ENCODE measurements at places on chromosomes 13 and 19.

GRCh38 chr13:95432141-95432540 lies 120.4 kb upstream of the CLDN10 start:
- peaks cover 13% of the 10 kb centered on the region for H3K27me3 ChIP-seq
- no peak overlapping the region for H3K4me3 ChIP-seq
- no peak overlapping the region for H3K27ac ChIP-seq
- no peak for ATAC-seq
- no peaks in the 10 kb centered on the region for H3K36me3 ChIP-seq

DNA sequence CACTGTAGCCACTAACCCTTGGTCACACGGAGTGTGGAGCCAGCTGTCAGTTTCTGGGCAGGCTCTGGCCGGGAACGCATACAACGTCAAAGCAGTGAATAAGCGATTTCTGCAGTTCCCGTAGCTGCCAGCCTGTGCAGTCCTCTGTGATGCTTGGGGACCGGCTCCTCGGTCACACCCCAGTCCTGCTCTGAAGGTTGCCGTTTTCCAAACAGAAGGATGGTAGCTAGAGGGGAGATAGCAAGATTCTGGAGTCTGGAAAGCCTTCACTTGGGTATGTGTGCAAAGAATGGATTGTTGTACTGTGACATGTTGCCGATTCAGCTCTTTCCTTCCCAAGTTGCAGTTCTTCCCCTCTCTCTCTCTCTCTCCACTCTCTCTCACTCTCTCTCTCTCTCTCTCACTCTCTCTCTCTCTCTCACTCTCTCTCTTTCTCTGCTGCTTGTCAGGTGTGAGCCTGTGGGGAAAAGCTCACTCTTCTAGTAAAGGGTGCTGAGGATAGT lies 38.7 kb upstream of the C1QTNF9 start:
- H3K27me3 ChIP-seq, result no peaks in the 10 kb centered on the region
- peaks cover 71% of the 10 kb centered on the region for H3K4me1 ChIP-seq
- H3K4me3 ChIP-seq, result peak overlapping the region; percentile 91
- H3K36me3 ChIP-seq, result no peaks in the 10 kb centered on the region
- ATAC-seq, result peak; percentile 75

- no peak for ATAC-seq
- peaks cover 5% of the 10 kb centered on the region for H3K36me3 ChIP-seq
- H3K4me3 ChIP-seq, result no peak overlapping the region
- no peaks in the 10 kb centered on the region for H3K27me3 ChIP-seq
Measured at GRCh38 chr13:99015606-99016490, 38.0 kb upstream of the DOCK9 start.

DNA sequence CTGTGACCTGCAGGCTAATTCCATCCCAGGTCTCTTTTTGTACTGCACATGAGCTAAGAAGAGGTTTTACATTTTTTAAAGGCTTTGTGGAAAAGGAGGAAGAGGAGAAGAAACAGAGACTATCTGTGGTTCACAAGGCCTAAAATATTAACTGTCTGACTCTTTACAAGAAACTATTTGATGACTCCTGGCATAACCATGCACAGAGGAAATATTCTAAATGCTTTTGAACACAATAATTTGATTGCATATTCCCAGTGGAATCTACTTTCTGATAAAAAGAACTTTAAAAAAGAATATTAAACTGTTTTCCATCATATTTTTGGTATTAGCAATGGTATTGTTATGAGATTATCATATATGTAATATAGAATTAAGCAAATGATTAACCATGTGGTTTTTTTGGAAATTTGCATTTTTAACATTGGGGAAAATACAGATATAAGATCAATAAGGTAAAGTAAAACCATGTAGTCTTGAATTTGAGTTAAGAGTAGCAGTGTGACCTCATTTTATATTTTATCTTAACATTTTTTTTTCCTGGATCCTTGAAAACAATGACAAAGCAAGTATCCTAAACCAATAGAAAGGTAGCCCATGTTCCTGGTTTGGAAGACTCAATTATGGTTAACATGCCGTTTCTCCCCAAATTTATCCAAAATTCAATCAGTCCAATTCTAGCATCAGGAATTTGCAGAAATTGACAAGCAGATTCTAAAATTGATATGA lies 251.0 kb downstream of the UQCRFS1 start:
- no peaks in the 10 kb centered on the region for H3K27me3 ChIP-seq
- ATAC-seq, result no peak
- H3K4me1 ChIP-seq, result no peaks in the 10 kb centered on the region
- H3K4me3 ChIP-seq, result no peak overlapping the region
- no peak overlapping the region for H3K27ac ChIP-seq
- H3K36me3 ChIP-seq, result no peaks in the 10 kb centered on the region

- H3K36me3 ChIP-seq, result peaks cover 28% of the 10 kb centered on the region
- no peaks in the 10 kb centered on the region for H3K4me1 ChIP-seq
- ATAC-seq, result no peak
- H3K4me3 ChIP-seq, result no peak overlapping the region
- no peaks in the 10 kb centered on the region for H3K27me3 ChIP-seq
- H3K27ac ChIP-seq, result no peak overlapping the region
Measured at GRCh38 chr13:41244556-41244955, 18.8 kb downstream of the MTRF1 start.

DNA sequence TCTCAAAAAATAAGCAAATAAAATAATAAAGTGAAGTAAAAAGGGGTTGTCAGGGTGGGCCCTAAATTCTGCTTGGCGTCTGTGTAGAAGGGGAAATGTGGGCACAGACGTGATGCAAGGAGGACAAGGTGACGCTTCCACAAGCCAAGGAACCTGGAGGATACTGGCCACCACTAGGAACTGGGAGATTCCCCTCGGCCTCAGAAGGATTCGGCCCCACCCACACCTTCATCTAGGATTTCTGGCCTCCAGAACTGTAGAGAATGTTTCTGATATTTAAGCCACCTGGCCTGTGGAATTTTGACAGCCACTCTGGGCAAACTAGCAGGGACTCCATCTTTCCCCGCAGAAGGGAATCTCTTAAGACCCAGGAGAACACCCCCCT lies 1.1 kb downstream of the PLEKHJ1 start:
- peaks cover 63% of the 10 kb centered on the region for H3K4me1 ChIP-seq
- peaks cover 41% of the 10 kb centered on the region for H3K36me3 ChIP-seq
- peak overlapping the region; percentile 91 for H3K27ac ChIP-seq
- peak overlapping the region; percentile 86 for H3K4me3 ChIP-seq
- no peaks in the 10 kb centered on the region for H3K27me3 ChIP-seq
- no peak for ATAC-seq

DNA sequence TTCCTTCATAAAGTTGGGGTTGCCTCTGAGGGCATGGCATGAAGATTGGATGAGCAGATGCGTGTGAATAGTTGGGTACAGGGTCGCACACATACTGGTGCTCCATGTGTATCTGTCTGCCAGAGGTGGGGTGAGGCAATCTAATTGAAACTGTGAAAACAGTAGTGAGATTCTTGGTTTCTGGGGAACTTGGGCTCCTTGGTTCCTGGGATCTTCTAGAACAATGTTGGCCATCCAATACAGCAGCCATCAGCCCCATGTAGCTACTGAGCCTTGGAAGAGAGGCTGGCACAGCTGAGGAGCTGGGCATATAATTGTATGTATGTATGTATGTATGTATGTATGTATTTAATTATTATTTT lies 616 bp downstream of the FCHO1 start:
- peaks cover 14% of the 10 kb centered on the region for H3K36me3 ChIP-seq
- peak; percentile 10 for ATAC-seq
- H3K4me3 ChIP-seq, result peak overlapping the region; percentile 83
- peak overlapping the region; percentile 96 for H3K27ac ChIP-seq

GRCh38 chr13:39559847-39560246 lies 43.1 kb downstream of the LHFPL6 start:
- H3K4me3 ChIP-seq, result no peak overlapping the region
- no peaks in the 10 kb centered on the region for H3K4me1 ChIP-seq
- no peak overlapping the region for H3K27ac ChIP-seq
- ATAC-seq, result no peak
- H3K36me3 ChIP-seq, result no peaks in the 10 kb centered on the region

All from stimulated activated memory B cell treated with anti-CD40 and anti-IgM and Interleukin-4, amounts not matched to agents 10 μg/mL and 1 μg/mL and 100 μg/mL, for 72 hours (primary cell).